Aorta (tissue), 5 donors: ENCODE measurements at places on chromosomes 12 and 14.

GRCh38 chr14:105881021-105881930, 354.9 kb downstream of the TMEM121 start:
- peak; percentile 32 for DNase-seq

DNA sequence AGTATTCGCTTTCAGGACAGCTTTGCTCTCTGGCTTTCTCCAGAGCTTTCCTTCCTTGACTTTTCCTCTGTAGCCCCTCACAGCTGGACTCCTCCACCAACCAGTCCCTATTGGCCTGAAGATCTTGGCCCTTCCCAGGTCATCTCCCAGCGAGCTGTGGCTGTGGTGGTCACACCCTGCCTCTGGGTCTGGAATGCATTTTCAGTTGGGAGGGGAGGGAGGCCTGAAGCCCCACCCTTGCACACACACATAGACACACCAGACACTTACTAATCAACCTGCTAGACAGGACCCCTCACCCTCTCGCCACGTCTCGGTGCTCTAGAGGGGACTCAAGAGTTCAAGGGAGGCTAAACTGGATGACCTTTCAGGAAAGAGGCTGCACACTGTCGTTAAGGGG, 13.9 kb downstream of the JDP2 start:
- DNase-seq = no peak

GRCh38 chr14:73913256-73913655, 26.6 kb downstream of the ZNF410 start:
- no peak for DNase-seq

- no peak for DNase-seq
Observed at GRCh38 chr14:28596391-28596790, 170.2 kb upstream of the FOXG1 start.

DNA sequence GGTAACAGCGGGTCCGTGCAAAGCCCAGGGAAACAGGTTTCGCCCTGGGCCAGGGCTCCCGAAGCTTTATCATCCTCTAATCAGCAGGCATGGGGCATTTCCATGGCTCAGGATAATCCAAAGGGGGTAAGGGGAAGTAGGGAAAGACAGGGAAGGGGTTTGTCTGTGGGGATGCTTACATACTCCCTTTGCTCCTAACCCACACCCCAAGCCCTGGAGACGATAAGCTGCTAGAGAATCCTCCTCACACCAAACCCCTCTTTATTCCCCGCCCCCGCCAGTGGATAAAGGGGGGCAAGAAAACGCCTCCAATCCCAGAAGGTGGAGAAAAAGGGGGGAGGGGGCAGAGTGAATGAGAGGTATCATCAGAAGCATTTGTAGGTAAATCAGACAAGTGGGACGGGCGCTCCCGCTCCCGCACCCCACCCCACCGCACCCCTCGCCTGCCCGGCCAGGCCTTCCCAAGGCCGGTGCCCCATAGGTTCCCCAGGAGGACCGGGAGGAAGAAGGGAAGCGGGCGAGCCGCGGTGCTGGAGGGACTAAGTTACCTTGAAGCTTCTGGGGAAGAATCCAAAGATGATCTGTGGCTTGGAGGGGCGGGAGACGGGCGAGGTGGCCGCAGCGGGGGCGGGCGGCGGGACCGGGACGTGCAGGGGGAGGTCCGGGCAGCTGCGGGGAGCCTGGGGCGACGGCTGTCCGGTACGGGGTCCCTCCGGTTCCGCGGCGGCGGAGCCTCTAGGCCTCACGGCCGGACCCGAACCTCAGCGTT, 762 bp downstream of the PPP2R5E start:
- no peak for DNase-seq

DNA sequence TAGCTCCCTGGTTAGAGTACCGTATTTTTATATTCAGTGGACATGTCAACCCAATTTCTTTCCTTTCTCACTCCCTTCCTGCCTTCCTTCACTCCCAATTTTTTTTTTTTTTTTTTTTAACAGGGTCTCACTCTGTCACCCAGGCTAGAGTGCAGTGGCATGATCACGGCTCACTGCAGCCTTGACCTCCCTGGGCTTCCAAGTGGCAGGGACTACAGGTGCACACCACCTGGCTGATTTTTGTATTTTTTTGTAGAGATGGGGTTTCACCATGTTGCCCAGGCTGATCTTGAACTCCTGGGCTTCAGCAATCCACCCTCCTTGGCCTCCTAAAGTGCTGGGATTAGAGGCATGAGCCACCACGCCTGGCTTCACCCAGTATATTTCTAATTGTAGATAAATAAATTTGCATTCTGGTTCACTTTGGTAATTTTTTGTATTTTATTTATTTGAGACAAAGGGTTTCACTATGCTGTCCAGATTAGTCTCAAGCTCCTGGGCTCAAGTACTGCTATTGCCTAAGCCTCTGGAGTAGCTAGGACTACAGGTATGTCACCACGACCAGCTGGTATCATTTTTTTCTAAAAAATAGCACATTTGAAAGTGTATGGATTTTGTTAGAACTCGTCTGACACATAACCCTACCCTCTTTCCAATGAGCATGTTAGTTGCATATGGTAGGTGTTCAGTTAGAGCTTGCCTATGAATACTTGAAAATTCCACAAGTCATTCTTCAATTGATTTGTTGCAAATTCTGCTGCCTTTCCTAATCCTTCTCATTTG, 15.7 kb downstream of the SLC38A2 start:
- no peak for DNase-seq

GRCh38 chr12:85673921-85674420, 162.2 kb downstream of the RASSF9 start:
- DNase-seq = no peak

GRCh38 chr12:110348431-110349059, 55.0 kb downstream of the ANAPC7 start:
- peak; percentile 32 for DNase-seq

DNA sequence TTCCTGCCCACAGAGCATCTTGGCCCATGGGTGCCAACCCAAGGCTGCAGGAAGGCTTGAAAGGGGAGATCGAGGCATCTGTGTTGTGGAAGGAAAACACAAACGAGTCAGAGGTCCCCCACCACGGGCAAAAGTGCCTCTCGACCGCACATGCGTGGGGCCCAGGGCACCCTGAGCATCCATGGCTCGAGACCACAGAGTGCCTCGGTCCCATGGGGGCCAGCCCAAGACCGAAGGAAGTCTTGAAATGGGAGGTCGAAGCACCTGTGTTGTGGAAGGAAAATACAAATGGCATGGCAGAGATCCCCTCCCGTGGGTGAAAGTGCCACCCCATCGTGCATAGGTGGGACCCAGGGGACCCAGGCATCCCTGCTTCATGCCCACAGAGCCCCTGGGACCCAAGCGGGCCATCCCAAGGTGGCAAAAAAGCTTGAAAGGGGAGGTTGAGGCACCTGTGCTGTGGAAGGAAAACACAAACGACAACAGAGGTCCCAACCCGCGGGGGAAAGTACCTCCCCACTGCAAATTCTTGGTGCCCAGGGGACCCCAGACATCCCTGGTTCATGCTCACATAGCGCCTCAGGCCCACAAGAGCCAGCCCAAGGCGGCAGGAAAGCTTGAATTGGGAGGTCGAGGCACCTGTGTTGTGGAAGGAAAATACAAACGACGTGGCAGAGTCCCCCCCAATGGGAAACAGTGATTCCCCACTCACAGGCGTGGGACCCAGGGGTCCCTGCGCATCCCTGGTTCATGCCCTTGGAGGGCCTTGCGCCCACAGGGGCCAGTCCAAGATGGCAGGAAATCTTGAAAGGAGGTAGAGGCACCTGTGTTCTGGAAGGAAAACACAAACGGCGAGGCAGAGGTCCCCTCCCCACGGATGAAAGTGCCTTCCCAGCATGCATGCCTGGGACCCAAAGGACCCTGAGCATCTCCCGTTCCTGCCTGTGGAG, 373.0 kb downstream of the ALG10 start:
- DNase-seq = peak; percentile 36

- DNase-seq = peak; percentile 97
Observed at GRCh38 chr12:14774074-14774905, 29.0 kb downstream of the WBP11 start.

DNA sequence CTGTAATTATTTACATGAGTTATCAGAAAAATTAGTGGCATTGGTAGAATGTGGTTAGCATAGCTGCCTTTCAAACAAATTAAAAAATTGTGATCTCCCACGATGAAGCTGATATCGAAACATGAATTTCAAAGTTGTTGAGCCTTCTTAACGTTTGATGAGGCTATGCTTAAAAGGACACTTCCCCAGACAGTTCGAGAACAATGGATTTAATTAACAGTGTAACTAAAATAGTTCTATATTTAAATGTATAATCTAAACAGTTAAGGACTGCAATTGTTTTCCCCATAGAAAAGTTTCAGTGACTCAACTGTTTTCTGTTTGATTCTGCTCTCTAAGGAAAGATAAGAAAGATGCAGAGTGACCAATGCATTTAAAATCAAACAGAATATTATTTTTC, 1.6 kb downstream of the CLEC2B start:
- no peak for DNase-seq

GRCh38 chr14:61193476-61193875, 87.7 kb downstream of the TMEM30B start:
- DNase-seq = no peak

- DNase-seq = peak; percentile 89
Observed at GRCh38 chr12:67268335-67268895, 743 bp upstream of the CAND1 start.

- DNase-seq = no peak
Observed at GRCh38 chr12:25789541-25789944, 168.9 kb upstream of the RASSF8 start.

DNA sequence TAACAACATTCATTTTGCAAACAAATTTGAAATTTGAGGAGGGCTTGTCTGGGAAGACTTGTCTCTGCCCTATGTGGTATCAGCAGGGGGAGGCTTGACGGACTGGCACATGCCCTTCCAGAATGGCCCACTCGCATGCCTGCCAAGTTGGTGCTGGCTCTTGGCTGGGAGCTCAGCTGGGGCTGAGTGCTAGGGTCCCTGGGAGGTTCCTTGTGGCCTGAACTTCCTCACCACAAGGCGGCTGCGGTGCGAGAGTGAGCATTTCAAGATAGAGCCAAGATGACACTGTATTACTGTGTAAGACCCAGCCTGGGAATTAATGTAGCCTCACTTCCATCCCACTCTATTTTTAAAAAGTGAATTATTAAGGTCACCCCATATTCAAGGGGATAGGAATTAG, 271.6 kb upstream of the PLEKHG7 start:
- peak; percentile 57 for DNase-seq

DNA sequence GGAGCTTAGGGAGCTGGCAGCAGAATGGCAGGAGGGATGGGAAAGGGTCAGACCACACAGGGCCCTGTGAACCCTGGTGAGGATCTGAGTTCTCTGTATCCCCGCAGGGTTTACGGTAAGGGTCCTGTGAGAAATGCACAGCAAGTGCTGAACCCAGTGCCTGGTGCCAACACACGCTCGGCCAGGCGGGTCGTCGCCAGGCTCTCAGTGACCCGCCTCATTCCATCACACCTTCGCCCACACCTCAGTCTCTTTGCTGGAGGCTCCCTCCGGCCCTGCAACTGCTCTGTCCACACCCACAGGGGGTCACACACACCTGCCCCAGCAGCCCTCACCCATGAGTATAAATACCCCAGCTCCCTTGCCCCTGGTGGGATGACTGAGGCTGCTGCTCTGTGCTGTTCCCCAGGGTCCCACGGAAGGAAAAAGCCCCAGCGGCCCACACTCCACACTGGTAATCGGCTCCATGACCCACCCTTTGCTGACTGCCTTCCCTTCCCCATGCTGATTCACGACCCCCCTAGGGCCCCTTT, 23.1 kb downstream of the CAMKK2 start:
- DNase-seq = no peak

DNA sequence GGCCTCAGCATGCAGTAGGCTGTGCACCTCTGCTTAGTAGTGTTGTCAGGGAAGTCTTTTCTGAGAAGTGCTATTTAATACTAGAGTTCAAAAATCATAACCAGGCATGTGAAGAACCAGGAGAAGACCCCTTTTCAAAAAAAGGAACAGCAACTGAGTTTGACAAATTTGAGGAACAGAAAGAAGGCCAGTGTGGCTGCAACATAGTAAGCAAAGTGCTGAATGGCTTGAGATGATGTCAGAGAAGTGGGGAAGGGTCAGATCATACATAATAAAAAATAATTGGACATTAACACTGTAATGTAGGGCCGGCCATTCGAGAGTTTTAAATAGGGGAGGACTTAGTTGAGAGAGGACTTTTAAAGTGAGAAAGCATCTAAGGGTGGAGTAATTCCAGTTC, 11.1 kb upstream of the CNTN1 start:
- no peak for DNase-seq

GRCh38 chr14:105541218-105541875, 15.0 kb downstream of the TMEM121 start:
- DNase-seq = no peak

- no peak for DNase-seq
Observed at GRCh38 chr14:105043641-105044040, 21.6 kb downstream of the GPR132 start.

- no peak for DNase-seq
Observed at GRCh38 chr12:72178871-72179270, 93.3 kb upstream of the TRHDE start.

DNA sequence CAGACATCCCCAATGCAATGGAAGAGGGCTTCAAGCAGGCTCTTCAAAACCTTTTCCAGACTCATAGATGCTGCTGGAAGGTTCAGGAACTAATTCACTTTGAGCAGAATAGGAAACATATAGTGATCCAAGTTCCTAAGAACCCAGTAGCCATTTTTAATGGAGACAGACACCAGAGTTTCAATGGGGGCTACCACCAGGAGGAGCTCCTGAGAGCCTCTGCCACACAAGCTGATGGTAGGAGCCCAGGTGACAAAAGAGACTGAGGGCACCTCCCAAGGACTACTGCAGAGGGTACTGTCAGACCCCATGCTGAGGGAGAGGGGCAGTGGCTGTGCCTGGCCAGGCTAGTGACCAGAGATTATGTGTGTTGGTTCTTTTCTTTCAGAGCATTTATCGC, 45.9 kb downstream of the IFNG start:
- no peak for DNase-seq

DNA sequence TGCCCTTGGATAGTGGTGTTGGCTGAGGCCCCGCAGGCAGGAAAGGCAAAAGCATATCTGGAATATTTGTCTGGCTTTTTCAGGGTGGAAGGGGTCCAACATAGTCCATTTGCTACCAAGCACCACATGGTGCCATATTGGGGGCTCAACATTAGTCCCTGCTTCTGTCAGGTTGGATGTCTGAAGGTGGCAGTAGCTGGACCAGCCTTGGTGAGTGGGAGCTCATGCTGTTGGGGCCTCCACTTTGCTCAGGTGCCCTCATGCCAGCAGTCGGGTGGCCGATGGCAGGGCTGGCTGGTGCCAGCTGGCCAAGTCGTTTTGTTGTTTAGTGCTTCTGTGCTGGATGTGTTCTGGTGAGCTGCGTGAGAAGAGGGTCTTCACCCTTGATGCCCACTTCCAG, 135.3 kb downstream of the PAPOLA start:
- no peak for DNase-seq

- no peak for DNase-seq
Observed at GRCh38 chr14:24761141-24761540, 127.2 kb upstream of the GZMB start.

- DNase-seq = no peak
Observed at GRCh38 chr14:68735856-68736255, 57.0 kb downstream of the ZFP36L1 start.
